Stimulated activated CD4-positive, alpha-beta T cell treated with anti-CD3 and anti-CD28 coated beads, Interleukin-2, amount 100 ng/mL, for 24 hours (primary cell): ENCODE measurements at places on chromosomes 7 and 10.
A peak's percentile ranks its signal among the peaks of the same experiment; 100 is the strongest.

GRCh38 chr7:78777829-78778228 is 675.6 kb downstream of the MAGI2 start:
- no peak for DNase-seq

- DNase-seq, result no peak
These were observed 17.5 kb downstream of the INPP5A start for GRCh38 chr10:132554991-132555647.

GRCh38 chr7:50717181-50717580 is 65.5 kb downstream of the GRB10 start:
- no peak for DNase-seq

DNA sequence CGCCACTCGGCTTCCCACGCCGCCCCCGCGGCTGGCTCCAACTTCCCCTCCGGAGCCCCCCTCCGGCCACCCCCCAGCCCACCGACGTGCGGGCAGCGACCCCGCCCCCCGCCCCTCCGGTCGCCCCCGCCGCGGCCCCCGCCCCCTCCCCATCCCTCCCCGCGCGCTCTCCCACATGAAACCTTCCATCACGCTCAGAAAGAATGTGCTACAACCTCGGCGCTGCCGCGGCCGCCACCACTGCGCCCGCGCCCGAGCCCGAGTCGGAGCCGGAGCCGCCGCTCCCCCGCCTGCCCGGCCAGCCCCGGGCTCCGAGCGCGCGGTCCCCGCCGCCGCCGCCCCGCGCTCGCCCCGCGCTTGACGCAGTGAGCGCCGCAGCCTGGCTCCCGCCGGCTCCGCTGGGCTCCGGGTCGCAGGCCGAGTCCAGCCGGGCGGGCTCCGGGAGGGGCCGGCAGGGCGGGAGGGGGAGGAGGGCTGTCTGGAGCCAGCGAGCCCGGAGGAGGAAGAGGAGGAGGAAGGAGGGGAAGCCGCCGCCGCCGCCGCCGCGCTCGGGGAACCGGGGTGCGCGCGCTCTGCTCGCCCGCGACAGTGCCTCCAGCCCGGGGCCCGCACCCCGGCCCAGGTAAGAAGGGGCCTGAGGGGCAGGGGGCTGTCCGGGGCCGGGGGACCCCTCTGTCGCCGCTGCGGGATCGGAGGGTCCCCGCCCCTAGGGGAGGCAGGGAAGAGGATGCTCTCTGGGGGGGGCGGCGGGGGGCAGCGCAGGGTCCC is 4.3 kb upstream of the ELFN1 start:
- peak; percentile 42 for DNase-seq

- DNase-seq, result no peak
These were observed 13.1 kb downstream of the UBE3C start for GRCh38 chr7:157151626-157152339.

- no peak for DNase-seq
These were observed 148.0 kb downstream of the RNF216 start for GRCh38 chr7:5633161-5634106.

DNA sequence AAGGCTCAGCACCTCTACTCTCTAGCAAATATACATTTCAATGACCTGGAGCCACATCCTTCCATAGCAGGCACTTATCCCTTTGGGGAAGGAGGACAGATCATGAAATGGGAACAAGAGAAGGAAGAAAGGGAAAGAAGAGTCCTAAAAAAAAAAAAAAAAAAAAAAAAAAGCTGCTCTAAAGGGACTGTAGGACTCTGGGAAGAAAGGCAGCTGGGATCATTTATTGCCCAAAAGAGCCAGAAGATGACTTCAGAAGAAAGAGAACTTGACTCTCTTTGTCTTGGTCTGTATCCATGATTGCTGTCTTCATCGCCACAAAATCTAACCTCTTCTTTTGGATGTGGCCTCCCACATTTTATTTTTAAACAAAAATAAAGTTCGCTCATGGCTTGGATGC is 203.6 kb upstream of the CELF2 start:
- DNase-seq, result no peak

DNA sequence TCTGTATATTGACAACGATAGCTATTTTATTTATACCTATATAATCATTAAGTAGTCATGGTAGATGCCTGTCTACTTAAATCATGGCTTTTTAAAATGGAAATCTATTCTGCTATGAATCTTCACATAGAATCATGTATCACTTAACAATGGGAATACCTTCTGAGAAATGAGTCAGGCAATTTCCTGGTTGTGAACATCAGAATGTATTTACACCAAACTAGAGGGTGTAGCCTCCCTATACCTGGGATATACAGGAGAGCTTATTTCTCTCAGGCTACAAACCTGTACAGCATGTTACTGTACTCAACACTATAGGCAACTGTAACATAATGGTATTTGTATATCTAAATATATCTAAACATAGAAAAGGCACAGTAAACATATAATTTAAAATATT is 502.3 kb downstream of the ZWINT start:
- DNase-seq, result no peak

DNA sequence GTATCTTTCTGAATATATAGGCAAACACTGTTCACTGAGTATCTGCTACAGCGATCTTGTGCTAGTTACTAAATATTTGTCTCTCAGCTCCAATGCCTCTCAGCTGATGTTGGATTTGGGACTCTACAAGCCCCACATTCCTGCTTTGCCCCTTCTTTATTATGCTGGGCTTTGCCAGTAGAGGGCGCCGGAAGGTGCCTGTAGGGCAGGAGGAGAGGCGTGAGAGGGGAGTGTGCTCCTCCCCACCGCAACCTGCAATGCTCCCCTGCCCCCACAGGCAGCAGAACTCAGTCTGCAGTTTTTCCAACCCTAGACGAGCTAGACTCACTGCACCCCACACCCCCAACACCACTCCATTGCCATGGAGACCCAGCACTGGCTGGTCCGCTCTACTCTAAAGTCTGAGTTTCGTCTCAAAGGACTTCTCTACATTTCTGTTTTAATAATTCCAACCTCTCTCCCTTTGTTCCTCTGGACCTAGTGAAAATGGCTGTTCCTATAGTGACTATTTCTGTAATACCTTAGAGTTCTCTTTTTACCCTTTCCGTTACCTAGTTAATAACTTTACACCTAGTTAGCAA is 337.6 kb downstream of the CCSER2 start:
- DNase-seq, result peak; percentile 39

DNA sequence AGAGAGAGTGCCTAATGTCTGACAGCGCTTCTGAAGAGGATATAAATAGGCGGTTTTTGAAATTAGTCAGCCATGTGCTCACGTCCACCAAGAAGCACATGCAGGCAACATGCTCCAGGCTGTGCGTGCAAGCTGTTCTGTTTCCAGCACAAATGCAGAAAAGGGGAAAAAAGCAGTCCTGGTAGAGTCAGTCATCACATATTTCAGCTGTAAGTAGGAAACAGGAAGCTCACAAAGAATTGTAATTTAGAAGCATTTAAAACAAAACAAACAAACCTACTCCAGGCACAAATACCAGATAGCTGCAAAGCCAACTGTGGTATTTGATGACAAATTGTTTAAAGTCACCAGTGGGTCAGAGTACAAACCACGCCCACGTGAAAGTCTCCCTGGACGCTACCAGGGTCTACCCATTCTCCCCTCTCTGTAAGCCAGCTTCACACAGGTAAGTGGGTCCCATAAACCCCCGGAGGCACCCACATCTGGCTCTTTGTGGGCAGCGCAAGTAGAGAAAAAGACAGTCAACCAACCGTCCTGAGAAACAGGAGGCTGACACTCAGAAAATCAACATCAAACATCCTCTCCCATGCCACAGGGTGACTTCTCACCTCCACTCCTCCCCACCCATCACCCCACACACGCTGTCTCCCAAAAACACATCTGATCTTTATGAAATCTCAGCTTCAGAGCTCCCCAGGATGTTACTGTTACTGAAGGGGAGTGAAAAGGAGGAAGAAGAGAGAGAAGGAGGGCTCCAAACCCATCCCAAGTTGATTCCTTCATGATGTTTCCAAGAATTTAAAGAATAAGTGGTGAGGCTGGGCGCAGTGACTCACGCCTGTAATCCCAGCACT is 186.4 kb downstream of the FAM107B start:
- peak; percentile 72 for DNase-seq

GRCh38 chr10:16519250-16519907 is 2.3 kb downstream of the C1QL3 start:
- DNase-seq, result no peak

GRCh38 chr10:1309617-1310270 is 253.6 kb downstream of the WDR37 start:
- DNase-seq, result no peak

DNA sequence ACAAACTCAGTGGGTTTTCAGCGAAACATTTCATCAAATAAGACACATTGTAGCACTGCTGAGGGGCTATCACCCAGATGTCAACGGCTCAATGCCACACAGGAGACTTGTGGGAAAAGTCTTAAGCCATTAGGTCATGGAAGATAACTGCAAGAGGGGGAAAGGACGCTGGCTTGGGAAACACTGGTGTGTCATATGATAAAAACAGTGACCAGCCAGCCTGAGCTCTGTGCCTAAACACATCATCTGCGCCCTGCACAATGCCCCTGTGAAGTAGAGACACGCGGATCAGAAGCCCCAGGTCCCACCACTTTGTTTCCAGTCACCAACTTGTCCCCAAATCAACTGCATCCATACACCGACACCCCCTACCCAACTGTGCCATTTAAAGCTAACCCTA is 116.7 kb downstream of the TNS3 start:
- DNase-seq, result no peak

DNA sequence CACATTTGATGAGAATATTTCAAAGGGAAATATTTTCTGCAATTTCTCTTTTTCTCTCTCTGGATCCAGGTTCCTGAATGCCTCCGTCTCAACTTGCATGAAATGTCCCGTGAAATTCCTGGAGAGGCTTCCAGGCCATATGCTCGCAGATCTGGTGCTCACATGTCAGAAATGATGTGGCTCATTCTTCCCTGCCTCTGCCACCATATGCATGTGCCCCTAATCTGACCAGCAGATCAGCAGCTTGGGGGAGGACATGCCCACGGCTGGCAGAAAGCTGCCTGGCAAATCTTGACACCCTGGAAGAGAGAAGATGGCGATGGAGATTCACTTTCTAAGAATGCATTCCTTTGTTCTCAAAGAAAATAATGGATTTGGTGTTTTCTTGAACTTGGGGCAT is 490.7 kb downstream of the RPS24 start:
- no peak for DNase-seq

DNA sequence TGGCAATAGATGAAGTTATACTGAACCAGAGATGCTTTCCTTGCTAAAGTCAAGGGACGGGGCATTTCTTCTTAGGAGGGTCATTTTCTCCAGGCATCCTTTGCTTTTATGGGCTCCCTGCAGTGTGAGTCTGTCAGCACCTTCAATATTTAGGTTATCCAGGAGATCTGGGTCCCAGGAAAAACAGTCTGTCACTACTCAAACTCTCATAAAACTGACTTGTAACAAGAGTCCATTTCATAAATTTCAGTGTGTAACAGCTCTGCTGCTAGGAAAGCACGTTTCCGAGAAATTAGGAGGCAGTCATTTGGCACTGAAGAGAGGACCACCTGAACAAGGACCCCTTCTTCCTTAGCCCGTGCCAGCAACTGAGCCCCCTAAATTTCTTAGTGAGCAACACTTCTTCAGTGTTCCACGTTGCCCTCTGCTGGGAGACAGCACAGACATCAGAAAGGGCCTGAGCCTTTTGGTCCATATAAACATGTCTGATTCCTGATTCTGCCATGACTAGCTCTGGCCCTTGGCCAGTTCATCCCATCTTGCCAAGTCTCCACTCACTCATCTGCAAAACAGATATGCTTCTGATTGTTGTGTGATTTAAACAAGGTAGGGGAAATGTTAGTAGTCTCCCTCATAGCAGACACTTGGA is 7.2 kb downstream of the GCC1 start:
- DNase-seq, result no peak

GRCh38 chr7:159075563-159076238 is 69.0 kb downstream of the VIPR2 start:
- no peak for DNase-seq

DNA sequence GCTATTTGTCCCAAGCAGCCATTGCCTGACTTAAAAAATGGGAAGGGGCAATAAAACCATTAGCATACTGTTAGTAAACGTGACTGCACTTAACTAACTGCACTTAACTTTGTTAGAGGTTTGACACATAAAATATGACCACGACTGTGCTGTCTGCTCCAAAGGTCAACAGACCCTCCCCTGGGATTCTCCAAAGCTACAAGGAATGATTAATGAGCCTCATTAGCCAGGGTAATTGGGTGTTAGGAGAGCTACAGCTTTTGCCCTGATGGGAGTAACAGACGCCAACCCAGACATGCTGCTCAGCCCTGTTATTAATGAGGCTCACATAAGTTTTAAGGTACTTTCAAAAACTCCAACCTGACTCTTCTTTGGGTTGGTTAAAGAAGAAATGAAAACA is 129.4 kb upstream of the PLPP4 start:
- no peak for DNase-seq

- DNase-seq, result no peak
These were observed 85.9 kb downstream of the LSMEM1 start for GRCh38 chr7:112566442-112567324.

DNA sequence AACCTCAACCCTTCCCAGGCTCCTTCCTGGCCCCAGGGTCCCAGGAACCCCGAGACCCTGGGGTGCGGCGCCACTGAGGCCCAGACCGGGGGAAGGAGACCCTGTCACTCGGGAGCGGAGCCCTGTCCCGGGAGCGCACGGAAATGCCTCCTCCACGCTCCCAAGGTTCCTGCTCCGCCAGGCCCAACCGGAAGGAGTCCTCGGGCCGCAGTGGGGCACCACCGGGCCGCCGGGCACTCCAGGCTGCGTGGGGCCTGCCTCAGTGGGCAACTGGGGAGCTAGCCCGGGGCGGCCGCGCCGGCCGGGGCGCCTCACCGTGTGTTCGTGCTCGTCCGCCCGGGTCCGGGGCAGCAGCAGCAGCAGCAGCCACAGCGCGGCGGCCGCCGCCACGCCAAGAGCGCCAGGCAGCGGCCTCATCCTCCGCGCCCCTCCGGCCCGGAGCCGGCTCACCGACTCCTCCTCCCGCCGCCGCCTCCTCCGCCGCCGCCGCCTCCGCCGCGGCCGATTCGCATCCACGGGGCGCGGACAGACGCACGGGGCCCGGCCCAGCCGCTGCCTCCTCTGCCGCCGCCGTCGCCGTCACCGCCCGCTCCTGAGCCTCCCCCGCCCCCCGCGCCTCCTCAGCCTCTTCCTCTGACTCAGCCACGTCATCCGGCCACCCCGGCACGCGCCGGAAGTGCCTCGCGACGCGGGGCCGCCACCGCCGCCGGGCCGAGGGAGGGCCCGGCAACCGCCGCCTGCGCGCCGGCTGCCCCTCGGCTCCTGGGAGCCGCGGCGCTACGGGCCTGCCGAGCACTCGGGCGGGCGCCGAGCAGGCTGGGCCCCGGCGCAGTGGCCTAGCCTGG is at the start of gene TM9SF3:
TSS of gene TM9SF3 (minus strand) at position 594 of the 845 bp plus-strand sequence. CDS start at position 417, 177 bp downstream.
- DNase-seq, result peak; percentile 94

GRCh38 chr10:43574001-43574892 is at the start of gene ZNF239:
Gene ZNF239, minus strand, starts transcription at chr10:43574616. Its CDS starts 16,537 bp downstream, at chr10:43558079.
- peak; percentile 88 for DNase-seq

- DNase-seq, result no peak
These were observed 3.5 kb downstream of the ANTXRL start for GRCh38 chr10:46290101-46290886.

GRCh38 chr10:103872137-103872931 is 17.0 kb upstream of the SH3PXD2A start:
- DNase-seq, result no peak

- no peak for DNase-seq
These were observed 3.5 kb downstream of the GLCCI1 start for GRCh38 chr7:7972128-7972527.
